Esophagus squamous epithelium (tissue), 5 donors: ENCODE measurements at places on chromosomes 5 and 9.

- DNase-seq, result no peak
These were observed 2.3 kb downstream of the CRAT start for GRCh38 chr9:129108083-129108804.

DNA sequence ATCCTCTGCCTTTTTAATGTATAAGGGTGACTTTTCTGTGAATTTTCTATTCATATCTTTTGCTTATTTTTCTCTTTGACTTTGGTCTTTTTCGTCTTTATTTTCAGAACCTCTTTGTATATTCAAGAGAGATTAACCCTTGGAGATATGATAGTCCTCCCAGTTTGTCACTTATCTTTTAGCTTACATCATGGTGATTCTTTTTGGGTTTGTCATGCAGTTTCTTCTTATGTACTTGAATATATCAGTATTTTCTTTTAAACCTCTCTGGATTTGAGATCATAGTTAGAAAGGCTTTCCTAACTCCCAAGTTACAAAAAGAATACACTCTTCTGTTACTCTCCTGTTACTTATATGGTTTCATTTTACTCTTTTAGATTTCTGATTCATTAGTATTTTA lies 27.5 kb upstream of the GPR21 start:
- DNase-seq, result no peak

- no peak for DNase-seq
These were observed 14.7 kb upstream of the CETN3 start for GRCh38 chr5:90424245-90424644.

- no peak for DNase-seq
These were observed 117.1 kb downstream of the ICE1 start for GRCh38 chr5:5539590-5539989.

- no peak for DNase-seq
These were observed 29.6 kb upstream of the NCS1 start for GRCh38 chr9:130142641-130143040.
